Fibroblast of lung (primary cell): ENCODE measurements at places on chromosomes 4 and X.
A peak's percentile ranks its signal among the peaks of the same experiment; 100 is the strongest.

GRCh38 chrX:150366951-150367545, 3.9 kb downstream of the MAMLD1 start:
- peak overlapping the region; percentile 17 for H3K4me3 ChIP-seq
- H3K27me3 ChIP-seq, result no peaks in the 10 kb centered on the region
- H3K36me3 ChIP-seq, result no peaks in the 10 kb centered on the region
- H3K27ac ChIP-seq, result peak overlapping the region; percentile 80

GRCh38 chr4:19021617-19022016, 1000.1 kb upstream of the LCORL start:
- no peaks in the 10 kb centered on the region for H3K4me1 ChIP-seq
- H3K36me3 ChIP-seq, result no peaks in the 10 kb centered on the region
- DNase-seq, result no peak
- H3K27ac ChIP-seq, result no peak overlapping the region

GRCh38 chr4:88442689-88443191, 14.2 kb upstream of the HERC5 start:
- no peaks in the 10 kb centered on the region for H3K27me3 ChIP-seq
- no peak overlapping the region for H3K4me3 ChIP-seq
- peak; percentile 10 for DNase-seq
- no peaks in the 10 kb centered on the region for H3K4me1 ChIP-seq

- no peak overlapping the region for H3K27ac ChIP-seq
- H3K36me3 ChIP-seq, result no peaks in the 10 kb centered on the region
- DNase-seq, result no peak
- no peaks in the 10 kb centered on the region for H3K4me1 ChIP-seq
- no peaks in the 10 kb centered on the region for H3K27me3 ChIP-seq
- H3K4me3 ChIP-seq, result no peak overlapping the region
These were observed 10.3 kb upstream of the GPR143 start for GRCh38 chrX:9775930-9776329.

GRCh38 chr4:101191302-101192098, 155.8 kb downstream of the PPP3CA start:
- no peaks in the 10 kb centered on the region for H3K36me3 ChIP-seq
- peak; percentile 92 for DNase-seq
- peak overlapping the region; percentile 49 for H3K27ac ChIP-seq

- H3K4me1 ChIP-seq, result peaks cover 2% of the 10 kb centered on the region
- H3K27ac ChIP-seq, result no peak overlapping the region
- DNase-seq, result no peak
- no peak overlapping the region for H3K4me3 ChIP-seq
These were observed 343.9 kb upstream of the NOCT start for GRCh38 chr4:138671606-138672084.

DNA sequence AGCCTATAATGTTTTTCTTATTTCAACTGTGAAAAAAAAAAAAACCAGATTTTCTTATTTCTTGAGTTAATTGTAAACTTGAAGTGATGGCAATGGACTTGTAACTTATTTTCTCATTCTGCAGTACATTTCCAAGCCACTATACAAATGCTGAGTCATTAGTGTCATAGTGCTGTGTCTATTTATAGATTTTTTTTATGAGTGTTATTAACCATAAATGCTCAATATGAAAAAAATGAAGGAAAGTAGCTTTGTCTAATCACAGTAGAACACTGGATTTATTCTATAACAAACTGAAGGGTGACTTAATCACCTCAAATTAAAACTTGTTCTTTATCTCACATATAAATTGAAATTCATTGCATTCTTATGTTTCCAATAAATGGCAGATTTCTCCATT, 718.6 kb downstream of the CCSER1 start:
- no peaks in the 10 kb centered on the region for H3K27me3 ChIP-seq
- H3K4me3 ChIP-seq, result no peak overlapping the region
- no peak overlapping the region for H3K27ac ChIP-seq
- H3K36me3 ChIP-seq, result no peaks in the 10 kb centered on the region
- no peaks in the 10 kb centered on the region for H3K4me1 ChIP-seq

DNA sequence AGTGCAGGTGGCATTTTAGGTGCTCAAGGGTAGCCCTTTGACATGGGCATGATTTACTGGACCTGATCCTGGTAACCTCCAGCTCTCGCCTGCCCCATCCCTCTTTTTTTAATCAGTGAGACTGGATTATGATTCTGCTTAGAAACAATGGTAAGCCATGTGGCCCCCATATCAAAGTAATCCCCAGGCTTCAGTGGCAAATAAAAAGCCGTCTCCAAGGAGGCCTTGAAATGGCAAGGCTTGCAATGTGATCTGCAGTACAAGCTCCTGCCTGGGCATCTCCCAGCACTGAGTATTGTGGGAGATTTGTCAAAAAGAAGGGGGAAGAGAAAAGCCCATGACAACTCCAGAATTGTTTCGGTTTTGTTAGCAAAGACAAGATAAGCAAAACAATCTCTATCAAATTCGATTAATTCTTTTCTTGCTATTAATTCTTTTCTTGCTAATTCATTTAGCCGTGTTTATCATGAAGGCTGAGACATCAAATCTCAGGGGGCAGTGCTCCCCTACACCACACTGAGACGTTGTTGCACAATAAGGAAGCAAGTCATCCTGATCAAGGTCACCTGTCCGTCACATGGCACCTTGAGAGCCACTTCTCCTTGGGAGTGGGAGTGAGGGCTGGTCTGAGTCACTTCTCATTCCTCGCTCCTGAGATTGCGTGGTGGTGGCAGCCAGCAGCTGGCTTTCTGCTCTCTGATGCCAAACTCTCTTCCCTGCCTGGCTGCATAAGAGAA, 312.7 kb upstream of the GATB start:
- H3K36me3 ChIP-seq, result no peaks in the 10 kb centered on the region
- H3K4me3 ChIP-seq, result no peak overlapping the region
- no peak overlapping the region for H3K27ac ChIP-seq
- peaks cover 5% of the 10 kb centered on the region for H3K27me3 ChIP-seq
- DNase-seq, result peak; percentile 55
- no peaks in the 10 kb centered on the region for H3K4me1 ChIP-seq

DNA sequence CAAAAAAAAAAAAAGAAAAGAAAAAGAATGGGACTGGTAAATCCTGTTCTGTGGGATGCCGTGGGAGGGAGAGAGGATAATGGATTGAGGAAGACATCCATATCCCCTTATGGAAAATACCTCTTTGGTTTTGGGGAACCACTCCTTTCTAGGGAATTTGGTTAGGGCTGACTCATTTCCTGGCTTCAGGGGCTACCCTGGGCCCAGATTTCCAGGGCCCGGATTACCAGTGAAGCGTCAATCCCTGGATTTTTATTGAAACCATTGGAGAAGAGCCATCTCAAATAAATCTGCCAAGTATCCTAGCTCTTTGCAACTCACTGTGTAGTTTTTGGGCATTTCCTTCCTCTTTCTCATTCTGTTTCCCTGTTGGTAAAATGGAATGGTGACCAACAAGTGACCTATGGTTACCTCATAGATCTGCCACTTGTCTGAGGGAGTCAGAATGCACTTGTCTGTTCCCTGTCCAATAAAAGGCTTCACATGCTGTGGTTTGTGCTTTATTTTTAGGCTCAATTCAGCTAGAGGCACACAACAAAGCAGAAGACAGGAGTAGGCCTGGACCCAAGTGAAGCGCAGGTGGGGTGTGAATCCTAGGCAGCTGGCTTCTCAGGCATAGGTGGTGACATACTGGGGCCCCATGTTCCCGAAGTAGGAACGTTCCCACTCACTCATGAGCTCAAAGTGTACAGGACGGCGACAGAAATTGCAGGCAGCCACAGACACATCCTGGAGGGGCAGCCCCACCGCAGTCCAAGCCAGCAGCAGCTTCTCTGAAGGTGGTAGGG, 8.6 kb downstream of the APEX2 start:
- no peak overlapping the region for H3K4me3 ChIP-seq
- no peaks in the 10 kb centered on the region for H3K27me3 ChIP-seq
- H3K36me3 ChIP-seq, result no peaks in the 10 kb centered on the region
- no peaks in the 10 kb centered on the region for H3K4me1 ChIP-seq

DNA sequence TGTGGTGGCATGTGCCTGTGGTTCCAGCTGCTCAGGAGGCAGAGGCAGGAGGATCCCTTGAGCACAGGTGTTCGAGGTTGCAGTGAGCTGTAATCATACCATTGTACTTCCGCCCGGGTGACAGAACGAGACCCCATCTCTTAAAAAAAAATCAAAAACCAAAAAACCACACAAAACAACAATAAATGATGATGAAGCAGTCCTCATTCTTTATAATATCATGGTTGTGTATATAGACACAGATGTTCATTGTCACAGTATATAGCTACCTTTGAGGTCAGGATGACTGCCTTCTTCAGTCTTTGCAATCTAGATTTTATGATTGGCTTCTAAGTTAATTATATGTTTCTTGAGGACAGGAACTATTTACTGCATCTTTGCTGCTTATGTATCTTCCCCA, 37.0 kb downstream of the ZFX start:
- H3K4me3 ChIP-seq, result no peak overlapping the region
- no peaks in the 10 kb centered on the region for H3K4me1 ChIP-seq
- H3K27me3 ChIP-seq, result no peaks in the 10 kb centered on the region
- H3K36me3 ChIP-seq, result no peaks in the 10 kb centered on the region
- no peak overlapping the region for H3K27ac ChIP-seq

DNA sequence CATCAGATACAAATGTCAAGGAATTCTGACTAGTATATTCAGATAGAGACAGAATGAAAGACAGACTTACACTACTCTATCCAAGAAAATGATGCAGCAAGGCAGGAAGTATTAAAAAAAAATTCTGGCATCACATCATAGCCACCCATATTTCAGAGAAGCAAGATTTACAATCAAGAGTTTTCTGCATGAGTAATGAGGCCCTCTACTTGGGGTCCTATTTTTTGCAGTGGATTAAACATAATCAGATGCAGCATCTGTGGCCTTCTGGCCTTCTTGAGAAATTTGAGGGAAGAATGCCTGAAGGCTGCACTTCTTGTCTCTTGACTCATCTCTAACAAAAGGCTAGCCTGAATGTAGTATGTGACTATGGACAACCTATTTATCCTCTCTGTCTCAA, 48.2 kb upstream of the SLIT2 start:
- peak overlapping the region; percentile 46 for H3K27ac ChIP-seq
- peak; percentile 92 for DNase-seq
- no peaks in the 10 kb centered on the region for H3K27me3 ChIP-seq
- no peak overlapping the region for H3K4me3 ChIP-seq
- H3K4me1 ChIP-seq, result peaks cover 2% of the 10 kb centered on the region

- H3K36me3 ChIP-seq, result no peaks in the 10 kb centered on the region
- no peak overlapping the region for H3K27ac ChIP-seq
- peaks cover 16% of the 10 kb centered on the region for H3K4me1 ChIP-seq
- no peaks in the 10 kb centered on the region for H3K27me3 ChIP-seq
- H3K4me3 ChIP-seq, result no peak overlapping the region
These were observed 21.4 kb downstream of the SH3RF1 start for GRCh38 chr4:169249214-169249973.

DNA sequence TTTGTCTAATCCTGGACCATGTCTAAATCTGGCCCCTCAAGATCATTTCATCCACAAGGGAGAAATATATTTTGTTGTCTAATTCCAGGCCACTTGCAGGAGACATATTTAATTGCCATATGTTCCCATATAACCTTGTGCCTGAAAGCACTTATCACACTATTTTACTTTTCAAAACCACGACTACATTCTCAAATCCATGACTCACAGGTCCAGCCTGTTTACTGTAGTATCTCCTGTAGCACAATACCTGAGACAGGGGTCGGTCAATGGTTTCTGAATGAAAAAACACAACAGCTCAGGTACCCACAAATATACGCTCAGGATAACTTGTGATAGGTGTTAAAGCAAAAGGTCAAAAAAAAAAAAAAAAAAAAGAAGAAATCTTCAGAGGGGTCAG, 60.9 kb downstream of the SEC24D start:
- peaks cover 8% of the 10 kb centered on the region for H3K4me1 ChIP-seq
- no peaks in the 10 kb centered on the region for H3K36me3 ChIP-seq
- no peaks in the 10 kb centered on the region for H3K27me3 ChIP-seq
- H3K4me3 ChIP-seq, result no peak overlapping the region
- H3K27ac ChIP-seq, result no peak overlapping the region

DNA sequence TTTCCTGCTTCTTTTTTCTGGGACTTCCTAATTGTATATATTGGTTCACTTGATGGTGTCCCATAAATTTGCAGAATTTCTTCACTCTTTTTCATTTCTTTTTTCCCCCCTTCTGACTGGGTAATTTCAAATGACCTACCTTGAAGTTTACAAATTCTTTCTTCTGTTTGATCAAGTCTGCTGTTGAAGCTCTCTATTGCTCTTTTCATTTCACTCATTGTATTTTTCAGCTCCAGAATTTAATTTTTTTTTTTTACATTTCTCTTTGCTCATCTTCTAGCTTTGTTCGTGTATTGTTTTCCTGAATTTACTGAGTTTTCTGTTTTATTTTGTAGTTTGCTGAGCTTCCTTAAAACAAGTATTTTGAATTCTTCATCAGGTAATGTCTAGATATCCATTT, 61.7 kb upstream of the SRD5A3 start:
- no peak overlapping the region for H3K4me3 ChIP-seq
- DNase-seq, result no peak

DNA sequence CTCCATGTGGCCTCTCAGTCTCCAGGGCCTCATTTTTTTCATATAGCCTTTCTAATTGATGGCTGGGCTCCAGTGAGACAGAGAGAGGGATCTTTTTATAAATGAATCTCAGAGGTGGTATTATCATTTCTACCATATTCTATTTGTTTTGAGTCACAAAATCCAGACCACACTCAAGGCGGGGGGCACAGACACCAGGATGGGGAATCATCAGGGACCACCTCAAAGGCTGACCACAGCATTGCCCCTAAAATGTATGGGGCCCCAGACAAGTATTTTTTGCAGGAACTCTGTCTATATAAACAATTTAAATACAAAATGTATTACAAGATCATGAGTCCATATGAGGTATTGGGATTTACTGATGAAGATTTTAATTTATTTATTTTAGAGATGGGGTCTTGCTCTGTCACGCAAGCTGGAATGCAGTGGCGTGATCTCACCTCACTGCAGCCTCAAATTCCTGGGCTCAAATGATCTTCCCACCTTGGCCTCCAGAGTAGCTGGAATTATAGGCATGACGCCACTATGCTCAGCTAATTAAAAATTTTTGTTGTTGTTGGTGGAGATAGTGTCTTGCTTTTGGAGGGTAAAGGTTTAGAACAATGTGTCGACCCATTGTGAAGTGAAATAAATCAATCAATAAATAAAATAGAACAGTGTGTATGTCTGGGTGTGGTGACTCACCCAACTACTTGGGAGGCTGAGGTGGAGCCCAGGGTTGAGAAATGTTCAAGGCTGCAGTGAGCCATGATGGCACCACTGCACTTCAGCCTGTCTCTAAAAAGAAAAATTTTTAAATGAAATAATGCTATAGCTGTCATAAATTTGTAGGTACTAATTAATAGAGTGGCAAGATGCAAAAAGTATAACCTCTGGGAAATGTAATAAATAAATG, 29.4 kb downstream of the WDR13 start:
- no peak overlapping the region for H3K4me3 ChIP-seq
- no peak overlapping the region for H3K27ac ChIP-seq
- H3K27me3 ChIP-seq, result no peaks in the 10 kb centered on the region
- no peaks in the 10 kb centered on the region for H3K4me1 ChIP-seq
- no peak for DNase-seq

- H3K27me3 ChIP-seq, result no peaks in the 10 kb centered on the region
- H3K4me1 ChIP-seq, result peaks cover 4% of the 10 kb centered on the region
- H3K27ac ChIP-seq, result no peak overlapping the region
These were observed 126.5 kb upstream of the INTU start for GRCh38 chr4:127506283-127506682.

DNA sequence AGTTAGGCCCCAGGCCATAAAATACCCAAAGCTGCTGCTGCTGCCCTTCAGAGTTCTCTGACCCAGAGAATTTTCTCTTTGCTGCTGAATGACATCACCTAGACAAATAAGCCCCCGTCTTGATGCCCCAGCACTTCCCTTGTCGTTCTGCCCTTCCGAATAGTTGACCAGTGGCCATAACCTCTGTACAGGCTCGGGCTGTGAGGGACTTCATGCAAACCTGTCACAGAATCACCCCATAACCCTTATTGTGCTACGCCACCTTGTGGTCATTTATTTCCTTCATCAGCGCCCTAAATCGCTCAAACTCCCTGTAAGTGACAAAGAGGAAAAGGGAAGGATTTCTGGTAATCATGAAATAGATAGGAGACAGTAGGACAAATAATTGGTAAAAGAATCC, 18.8 kb downstream of the SPACA5 start:
- no peak overlapping the region for H3K4me3 ChIP-seq
- H3K27ac ChIP-seq, result no peak overlapping the region
- no peaks in the 10 kb centered on the region for H3K4me1 ChIP-seq
